ENCODE measurements at places on chromosomes 5 and 9. TPM values are rescaled to one million over a fixed set of nuclear protein-coding genes. Genes with fewer than 3 reads are reported as not detected.
A peak's percentile ranks its signal among the peaks of the same experiment; 100 is the strongest.

Gene AK6
- 38.6 TPM for total RNA-seq

Gene SPINK6
- total RNA-seq, result not detected

Gene PCDHGB6
- 2.8 TPM for total RNA-seq

Gene SPATA31E1
- not detected for total RNA-seq

Gene FAM151B
- total RNA-seq, result 2.9 TPM

Gene ARHGAP26
- 0.54 TPM for total RNA-seq

Gene ZNG1F
- 6.1 TPM for total RNA-seq

DNA sequence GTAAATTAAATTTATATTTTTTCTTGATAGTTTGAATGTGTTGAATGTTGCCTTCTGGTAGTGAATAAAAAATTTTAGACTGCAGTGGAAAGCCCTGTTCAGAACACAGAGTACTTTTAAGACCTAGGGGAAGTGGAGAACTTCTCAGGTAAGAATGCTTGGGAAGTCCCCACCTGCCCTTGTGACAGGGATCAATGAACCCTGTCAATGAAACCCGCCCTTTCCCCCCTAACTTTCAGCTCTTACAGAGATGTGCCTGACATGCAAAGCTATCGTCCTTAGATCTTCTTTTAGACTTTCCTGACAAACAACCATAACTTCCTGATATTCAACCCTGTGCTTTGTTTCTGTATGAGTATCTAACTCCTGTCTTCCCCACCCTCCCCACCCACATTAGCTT is 562.7 kb downstream of the TLE4 start:
- no peak for DNase-seq

DNA sequence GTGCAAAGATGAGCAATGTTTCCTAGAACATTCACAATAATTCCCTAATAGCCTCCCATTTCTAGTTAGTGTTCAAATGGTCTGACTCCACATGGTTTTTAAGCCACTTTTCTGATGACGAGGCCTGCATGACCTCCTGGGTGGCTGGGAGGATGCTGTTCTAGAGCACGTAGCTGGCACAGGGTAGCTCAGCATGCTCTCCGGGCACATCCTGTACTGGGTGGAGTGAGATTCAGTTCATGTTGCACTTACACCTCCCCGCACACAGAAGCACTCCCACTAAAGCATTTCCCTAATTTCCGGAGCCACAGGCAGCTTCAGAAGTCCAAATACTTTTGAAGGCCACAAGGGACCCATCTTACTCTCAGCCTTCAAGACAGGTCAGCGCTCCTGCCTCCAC is 159.8 kb upstream of the LHFPL2 start:
- DNase-seq, result no peak

- DNase-seq, result no peak
These were observed 12.8 kb downstream of the MRPL36 start for GRCh38 chr5:1786621-1787471.

- no peak for DNase-seq
These were observed 1.1 kb downstream of the TIGD6 start for GRCh38 chr5:149999359-149999758.

DNA sequence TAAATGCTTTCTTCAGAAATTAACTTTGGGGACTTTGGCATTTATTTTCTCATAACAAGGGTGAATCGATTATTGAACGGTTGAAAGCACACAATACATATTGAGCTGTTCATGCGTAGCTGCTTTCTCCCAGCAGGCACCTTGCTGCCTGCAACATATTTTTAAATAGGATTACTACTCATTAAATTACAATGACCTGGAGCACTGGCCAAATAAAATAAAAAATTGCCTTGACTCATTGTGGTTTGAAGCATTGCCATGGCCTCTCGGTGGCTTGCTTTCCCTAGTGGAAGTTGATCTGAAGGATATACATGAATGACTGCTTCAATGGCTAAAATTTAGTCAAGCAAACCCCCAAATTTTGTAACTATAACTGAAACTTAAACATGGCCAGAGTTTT is 181.6 kb upstream of the NUDT12 start:
- DNase-seq, result peak; percentile 46

DNA sequence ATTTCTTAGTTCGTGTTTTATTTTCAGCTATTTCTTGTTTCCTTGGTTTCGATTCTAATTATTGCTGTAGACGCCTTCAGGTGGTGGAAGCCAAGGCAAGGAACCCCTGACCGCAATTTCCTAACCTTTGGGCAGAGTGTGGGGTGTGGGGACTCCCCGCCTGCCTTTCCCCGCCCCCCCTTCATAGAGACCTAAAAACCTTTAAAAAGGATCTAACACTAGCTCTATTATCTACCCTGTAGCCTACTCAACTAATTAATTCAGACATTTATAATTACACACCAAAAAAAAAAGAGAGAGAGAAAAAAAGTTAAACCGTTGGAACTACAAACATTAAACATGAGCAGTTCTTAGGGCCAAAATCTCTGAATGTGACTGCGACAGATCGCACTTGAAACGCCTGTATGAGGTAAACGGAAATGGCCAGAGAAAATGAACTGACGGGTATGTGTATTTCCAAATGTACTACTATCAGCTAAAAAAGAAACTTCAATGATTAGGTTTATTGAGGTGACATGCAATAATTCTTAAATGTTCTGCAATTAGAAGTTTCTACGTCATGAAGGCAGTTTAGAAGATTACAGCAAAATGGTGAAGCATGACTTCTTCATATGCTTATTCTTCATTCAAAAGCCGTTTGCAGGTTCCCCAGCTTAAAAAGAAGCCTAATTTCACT is 19.0 kb upstream of the FER start:
- DNase-seq, result no peak

DNA sequence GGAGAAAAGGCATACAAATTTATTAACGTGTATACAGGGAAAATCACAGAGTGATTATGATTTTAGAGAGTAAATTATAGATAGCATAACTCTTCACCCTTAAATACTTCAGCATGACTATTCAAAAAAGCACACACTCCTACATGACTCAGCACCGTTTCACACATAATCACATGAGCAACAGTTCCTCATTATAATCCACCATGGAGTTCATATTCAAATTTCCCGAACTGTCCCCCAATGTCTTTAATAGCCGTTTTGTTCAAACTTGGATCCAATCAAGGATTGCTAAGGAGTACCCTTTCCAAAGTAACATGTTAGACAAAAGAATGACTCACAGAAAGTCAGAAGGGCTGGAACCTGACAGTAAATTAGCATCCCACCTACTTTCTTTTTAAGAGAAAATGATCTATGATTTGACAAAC is 32.1 kb downstream of the RAPGEF1 start:
- peak; percentile 81 for DNase-seq

GRCh38 chr9:94632737-94633136 is 6.6 kb downstream of the FBP1 start:
- no peak for DNase-seq

DNA sequence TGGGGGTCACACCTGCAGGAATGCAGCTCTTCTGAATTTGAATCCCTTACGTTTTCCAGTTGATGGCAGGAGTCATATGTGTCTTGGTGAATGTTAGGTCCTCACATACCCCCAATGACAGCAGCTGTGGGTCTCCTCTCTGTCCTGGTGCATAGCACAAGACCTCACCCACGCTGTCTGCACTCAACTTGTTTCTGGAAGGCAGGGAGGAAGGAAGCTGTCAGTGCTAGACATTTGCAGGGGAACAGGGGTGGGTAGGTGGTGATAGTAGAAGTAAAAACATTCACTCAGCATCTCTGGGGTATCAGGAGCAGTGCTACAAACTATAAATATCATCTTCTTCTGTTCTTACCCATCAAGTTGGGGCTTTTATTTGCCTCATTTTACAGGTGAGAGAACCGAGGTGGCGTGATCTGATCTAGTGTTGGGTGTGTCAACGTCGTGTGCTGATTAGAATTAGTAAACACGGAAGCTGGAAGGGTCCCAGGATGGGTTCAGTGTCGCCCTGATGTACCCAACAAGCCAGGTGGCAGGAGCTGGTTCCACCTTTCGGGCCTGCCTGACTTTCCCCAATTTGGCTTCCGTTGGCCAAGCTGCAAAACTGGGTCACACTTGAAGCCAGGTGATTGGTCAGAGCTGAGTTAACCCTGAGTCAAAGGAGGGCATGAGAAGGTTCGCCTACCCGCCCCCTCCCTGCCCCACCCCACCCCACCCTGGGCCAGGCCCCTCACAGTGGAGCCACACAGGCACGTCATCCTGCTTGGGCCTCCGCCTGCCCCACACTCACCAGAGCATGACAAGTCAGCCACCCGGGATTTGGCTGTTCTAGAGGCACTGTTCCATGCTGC is 15.8 kb downstream of the ERGIC1 start:
- no peak for DNase-seq

DNA sequence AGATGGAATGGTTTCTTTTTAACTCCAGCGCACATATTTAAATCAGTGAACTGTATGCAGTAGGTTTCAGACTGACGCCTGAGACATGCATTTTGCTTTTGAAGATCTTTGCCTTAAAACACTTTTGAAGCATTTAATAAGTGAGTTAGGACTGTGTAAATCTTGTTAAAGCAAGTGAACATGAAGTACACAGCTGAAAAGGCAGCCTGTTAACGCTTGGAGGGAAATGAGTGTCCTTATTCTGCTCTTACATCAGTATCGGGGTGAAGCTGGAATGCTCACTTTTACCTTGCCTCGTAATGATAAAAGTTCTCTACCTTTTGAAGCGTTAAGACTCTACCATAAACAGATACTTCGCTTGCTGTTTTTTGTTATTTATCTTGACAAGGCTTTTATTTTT is 552.2 kb downstream of the ZNF608 start:
- no peak for DNase-seq

DNA sequence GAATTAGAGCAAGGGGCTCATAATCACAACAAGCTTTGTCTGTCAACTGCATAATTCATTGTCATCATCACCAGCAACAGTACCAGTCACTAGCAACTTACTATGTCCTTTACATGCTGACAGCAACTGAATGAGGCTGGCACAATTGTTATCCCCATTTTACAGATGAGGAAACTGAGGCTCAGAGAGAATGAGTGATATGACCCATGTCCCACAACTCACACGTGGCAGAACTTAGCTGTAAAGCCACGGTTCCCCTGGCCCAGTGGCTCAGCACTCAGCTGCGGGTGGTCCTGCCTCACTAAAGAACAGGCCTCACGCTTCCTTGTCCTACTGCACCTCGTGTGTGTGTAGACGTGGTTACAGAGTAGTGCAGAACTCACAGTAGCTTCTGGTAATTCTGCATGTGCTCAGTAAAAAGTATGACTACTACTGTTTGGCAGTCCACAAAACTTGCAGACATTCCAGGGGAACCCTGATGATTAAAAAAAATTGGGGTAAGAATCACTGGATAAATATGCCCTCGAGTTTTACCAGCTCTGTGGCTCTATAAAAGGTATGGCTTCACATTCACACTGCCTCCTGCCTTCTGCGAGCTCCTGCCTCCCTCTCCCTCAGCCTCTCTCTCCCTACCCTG is 30.2 kb downstream of the AFAP1L1 start:
- peak; percentile 67 for DNase-seq

- no peak for DNase-seq
These were observed 17.5 kb downstream of the ABO start for GRCh38 chr9:133257465-133257956.

DNA sequence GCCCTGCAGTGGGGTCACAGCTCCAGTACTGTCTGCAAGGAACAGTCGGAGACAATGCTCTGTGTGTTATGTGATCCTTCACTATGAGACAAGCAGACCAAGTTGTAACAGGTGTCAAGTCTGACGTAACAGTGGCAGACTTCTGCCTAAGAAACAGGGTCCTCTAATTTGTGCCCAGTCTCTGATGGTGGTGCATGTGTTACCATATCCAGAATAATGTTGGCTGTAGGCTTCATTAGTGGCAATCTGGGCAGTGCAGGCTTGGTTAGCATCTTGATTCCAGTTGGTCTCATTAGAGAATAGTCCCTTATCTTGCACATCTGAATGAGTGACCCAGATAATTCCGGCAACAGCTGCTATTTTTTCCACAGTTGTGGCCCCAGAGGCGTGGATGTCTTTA is 33.8 kb downstream of the ZNF131 start:
- DNase-seq, result no peak

- DNase-seq, result no peak
These were observed 77.3 kb downstream of the NNT start for GRCh38 chr5:43680286-43680685.
